A172 (cell line): ENCODE measurements at places on chromosomes 2 and 18.

DNA sequence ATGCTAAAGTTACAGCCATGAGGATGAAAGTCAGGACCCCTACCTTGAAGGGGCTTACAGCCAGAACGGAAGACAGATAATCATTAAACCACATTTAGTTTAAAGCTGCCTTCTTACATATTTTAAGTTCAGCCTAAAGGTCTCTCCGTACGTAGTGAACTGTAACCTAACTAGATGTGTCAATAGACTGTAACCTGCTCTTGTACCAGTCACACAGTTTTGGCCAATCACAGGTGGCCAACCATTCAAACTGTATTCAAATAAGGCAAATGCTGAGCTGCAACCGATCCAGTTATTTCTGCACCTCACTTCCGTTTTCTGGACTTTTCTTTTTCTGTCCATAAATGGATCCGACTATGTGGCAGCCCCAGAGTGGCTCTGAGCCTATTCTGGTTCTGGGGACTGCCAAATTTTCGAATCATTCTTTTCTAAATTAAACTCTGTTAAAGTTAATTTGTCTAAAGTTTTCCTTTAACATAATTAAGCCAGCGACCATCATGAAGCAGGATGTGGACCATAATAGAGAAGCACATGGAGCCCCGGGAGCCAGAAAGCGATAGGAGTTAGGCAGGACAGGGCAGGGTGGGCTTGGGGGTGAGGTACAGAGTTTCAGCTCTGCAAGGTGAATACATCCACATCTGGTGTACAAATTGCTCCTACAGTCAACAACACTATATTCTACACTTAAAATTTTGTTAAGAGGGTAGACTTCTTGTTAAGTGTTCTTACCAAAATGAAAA, 48.4 kb upstream of the YPEL5 start:
- no peak for DNase-seq

- no peak for DNase-seq
These were observed 47.9 kb downstream of the HADHB start for GRCh38 chr2:26292646-26293045.

DNA sequence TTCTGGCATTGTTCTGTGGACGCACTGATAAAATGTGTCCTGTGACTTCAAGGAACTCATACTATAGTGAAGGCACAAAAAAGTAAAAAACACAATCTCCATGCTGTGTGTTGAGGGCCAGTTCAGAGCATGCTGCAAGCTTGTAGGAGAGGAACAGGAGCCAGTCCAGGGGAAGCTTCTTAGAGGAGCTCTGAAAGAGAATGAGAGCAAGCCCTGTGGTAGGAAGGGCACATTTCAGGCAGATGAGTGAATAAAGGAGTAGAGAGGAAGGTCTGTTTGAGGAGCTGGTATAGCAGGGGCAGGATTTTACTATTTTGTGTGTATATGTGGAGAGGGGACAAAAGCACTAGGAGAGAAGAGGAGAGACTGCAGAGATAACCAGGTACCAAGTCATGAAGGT, 478.3 kb downstream of the ZEB2 start:
- DNase-seq = no peak

GRCh38 chr18:35159782-35160181, 81.1 kb upstream of the ZNF397 start:
- DNase-seq = no peak

DNA sequence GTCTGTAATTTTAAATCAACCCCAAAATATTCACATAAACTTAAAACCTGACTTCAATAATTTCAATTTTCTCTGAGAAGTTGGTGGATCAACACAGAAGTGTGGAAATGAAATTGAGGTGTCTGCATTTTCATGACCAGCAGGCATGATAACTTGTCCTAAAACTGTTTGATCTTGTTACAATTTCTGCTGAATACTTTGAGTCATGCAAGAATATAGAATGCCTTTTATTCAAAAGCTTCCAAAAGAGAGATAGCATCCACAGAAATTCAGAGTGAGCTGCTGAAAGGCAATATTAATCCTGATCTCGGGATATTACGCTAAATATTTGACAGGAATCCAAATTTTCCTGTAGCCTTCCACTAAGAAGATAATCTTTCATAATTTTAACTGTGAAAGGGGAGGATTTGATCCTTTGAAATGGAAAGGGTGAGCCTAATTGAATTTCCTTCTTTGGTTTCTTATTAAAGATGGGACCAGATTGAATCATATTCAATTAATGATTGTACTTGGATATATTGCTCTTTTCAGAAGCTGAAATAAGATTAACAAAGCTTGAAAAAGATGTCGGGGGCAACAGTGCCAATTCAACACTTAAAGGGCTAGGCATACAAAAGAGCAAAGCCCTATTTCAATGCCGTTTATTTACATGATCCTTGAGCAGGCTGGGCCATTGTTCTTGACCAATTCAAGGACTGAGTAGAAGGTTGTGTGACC, 129.3 kb downstream of the NCKAP5 start:
- no peak for DNase-seq

GRCh38 chr2:172496160-172496608, 59.7 kb upstream of the PDK1 start:
- no peak for DNase-seq

DNA sequence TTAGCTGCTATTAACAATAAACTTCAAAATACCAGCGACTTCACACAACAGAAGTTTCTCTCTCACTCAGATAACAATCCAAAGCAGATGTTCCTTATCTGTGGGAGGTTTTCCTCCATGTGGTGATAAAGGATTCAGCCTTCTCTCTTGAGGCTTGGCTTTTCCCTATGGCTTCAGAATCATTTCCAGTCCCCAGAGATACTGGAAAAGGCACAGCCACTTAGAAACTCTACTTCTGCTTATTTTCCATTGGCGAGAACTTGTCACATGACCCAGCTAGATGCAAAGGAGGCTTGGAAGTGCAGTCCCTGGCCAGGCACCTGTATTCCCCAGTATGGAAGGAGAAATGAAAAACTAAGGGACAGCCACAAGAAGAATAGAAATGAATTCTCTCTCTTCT, 344.8 kb downstream of the MTX2 start:
- DNase-seq = no peak

DNA sequence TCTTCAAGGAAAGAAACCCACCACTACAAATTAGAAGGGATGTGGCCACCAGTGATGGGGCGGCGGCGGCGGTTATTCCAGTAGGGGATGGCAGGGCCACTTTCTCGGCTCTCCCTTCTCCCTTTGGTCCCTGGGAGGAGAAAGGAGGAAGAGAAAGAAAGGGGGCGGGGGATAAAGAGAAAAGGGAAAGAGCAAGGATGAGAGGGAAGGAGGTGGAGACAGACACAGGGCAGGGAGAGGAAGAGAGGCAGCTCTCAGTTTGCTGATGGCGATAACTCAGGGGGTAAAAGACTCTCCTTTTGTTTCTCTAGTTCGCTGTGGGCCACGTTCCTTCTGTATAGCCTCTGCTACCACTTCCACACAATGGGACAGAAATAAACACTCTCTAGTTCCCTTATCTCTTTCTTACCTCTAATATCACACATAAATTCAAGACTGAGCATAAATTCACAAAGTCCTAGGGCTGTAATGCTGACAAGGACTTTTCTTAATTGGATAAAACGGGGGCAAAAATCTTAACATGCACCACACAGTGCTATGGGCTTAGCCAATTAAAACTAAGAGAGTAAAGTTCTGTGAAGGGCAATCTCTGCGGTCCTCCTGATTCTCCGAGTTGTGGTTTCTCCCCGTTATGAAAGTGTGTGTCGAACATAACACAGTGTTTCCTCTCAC, 14.6 kb downstream of the SFT2D3 start:
- DNase-seq = no peak

- DNase-seq = no peak
These were observed 20.4 kb downstream of the GPD2 start for GRCh38 chr2:156456616-156457015.

GRCh38 chr2:158984604-158985135, 16.2 kb downstream of the TANC1 start:
- DNase-seq = no peak

GRCh38 chr2:64062840-64063239, 43.6 kb upstream of the VPS54 start:
- peak; percentile 47 for DNase-seq

- no peak for DNase-seq
These were observed 12.0 kb upstream of the DARS1 start for GRCh38 chr2:135997380-135997779.

DNA sequence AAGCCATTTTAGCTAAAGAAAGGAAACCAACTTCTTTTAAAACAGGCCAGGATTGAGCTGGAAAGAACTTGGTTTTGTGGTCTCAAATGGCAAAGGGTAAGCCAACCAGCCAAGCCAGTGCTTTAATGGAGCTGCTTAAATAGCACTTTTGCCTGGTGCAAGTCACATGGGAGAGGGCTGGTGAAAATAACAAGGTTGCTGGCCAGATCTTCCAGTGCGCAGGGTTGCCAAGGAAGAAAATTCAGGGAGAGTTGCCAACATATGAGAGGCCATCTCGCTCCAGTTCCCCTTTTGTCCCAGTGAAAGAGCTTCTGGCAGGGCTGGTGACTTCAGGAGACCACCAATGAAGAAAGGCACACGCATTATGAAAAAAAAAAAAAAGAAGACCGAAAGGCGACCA, 57.3 kb downstream of the IRS1 start:
- no peak for DNase-seq

DNA sequence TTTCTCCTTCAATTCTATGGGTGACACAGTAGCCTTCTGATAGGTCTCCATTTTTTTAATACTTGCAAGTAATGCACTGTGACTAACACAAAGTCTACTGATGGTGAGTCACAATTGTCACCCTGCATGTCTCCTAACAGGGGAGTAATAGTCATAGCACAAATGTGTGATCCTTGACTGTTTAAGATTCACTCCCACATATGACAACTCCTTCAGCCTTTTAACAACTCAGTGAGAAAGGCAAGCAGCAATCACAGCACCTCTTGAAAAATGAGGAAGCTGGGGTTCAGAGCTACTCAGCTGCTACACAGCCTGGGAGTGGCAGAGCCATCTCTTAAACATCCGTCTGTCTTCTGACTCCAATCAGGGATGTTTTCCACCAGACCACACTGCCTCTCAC, 63.8 kb downstream of the EHD3 start:
- DNase-seq = peak; percentile 71
